Sigmoid colon (tissue), 7 donors: ENCODE measurements at places on chromosomes 11 and 22. TPM values are rescaled to one million over a fixed set of nuclear protein-coding genes. Genes with fewer than 3 reads are reported as not detected.

Gene ALDH3B1
- total RNA-seq = 10.9 TPM

DNA sequence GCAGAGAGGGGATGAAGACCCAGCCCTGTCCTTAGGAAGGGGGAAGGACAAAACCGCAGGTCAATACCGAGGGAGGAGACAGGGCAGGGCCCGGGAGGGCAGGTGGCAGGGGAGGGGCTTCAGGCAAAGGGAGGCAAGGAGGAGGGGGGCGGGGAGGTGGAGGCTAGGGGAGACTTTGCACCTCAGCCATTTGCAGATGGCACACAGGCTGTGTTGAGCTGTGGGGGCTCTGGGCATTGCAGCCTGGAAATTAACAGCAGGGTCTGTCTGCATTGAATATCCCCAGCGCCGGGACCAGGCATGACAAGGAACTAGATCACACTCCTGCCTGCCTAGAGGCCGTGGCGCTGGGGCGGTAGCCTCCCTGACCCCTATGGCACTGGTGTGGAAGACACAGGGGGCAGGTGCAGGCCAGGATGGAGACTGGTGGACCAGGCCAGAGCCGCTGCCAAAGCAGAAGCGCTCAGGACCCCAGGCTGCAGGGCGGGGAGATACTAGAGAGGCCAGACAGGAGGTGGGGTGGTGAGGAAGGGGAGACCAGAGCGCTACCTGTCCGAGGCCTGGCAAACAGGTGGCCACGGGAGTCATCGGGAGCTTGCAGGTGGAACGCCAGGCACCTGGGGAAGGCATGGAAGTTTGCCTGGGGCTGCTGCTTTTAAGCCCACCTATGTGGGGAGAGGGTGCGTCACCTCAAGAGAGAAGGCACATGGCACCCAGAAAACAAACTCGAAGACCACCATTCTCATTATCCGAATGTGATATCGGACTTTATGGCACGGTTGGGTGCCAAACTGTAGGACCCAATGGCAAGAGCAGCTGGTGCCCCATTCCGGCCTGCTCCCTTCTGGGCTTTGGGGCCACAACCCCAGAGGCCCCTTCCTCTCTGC lies 11.5 kb downstream of the CBX6 start:
- peak; percentile 68 for DNase-seq

DNA sequence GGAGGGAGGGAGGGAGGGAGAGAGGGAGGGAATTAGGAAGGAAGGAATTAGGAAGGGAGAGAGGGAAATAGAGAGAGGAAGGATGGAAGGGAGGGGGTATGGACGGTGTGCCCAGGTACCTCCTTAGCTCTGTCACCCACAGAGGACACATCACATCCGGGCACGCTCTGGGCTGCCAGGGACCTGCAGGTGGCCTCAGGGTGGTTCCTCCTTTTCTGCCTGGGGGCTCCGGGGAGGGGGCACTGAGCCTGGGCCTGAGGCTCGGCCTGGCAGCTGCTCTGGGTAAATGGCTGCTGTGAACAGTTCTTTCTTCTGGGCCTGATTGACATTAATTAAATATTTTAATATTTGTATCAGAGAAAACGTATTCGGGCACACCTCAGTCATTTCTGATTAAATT lies 733.5 kb downstream of the BRD1 start:
- no peak for DNase-seq

DNA sequence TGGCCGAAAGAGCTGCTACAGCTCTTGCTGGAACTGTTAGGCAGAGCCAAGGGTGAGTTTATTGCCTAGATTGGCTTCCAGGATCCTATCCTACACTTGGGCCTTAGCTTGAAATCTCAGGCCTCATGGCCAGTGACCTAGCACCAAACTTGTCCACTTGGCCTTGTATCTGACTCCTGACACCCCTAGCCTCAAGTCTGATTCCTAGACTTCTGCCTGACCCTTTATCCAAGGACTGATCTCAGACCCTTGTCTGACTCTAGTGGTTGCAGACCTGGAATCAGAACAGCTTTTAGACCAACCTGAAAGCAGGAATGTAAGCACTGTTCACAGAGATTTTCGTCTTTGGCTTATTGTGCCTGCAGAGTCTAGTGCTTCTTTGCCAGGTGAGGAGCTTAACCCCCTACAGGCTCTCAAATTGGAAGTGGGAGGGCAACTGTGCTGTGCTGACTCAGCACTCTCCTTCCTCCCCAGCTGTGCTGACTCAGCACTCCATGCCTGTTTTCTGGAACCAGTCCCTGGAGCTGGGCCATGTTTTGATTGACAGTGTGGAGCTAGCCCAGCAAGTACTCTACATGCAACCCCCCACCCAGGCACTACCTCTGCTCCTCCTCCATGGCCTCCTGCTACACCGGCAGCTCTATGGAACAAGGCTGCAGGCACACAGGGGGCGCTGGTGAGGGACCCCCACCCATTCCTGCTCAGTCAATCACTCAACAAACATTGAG lies 35.1 kb downstream of the RRP8 start:
- DNase-seq = peak; percentile 65

DNA sequence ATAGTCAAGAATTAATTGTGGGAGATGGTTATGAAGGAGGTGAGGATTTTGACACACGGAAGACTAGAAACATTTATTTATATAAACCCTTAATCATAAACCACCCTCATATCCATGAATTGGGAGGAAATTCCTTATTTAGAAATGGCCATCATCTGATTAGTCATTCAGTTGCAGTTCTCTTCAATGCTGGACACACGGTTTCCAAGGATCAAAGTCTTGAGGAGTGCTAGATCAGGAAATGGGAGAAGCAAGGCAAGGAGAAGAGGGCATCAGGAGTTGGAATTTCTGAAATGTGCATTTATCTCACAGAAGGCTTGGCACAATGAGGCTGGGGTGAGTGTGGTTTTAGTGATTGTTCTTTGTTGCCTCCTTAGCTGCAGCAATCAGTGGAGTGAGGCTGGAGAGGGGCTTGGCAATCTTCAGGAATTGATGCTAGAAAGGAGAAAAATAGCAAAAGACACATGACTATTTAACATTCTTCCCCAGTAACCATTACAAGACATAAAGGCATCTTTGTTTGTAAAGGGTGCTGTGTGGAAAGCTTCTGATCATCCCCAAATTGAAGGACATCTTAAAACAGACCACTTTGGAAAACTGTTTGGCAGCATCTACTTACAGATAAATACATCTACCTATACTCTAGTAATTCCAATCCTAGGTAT lies 21.6 kb upstream of the GDPD4 start:
- no peak for DNase-seq

DNA sequence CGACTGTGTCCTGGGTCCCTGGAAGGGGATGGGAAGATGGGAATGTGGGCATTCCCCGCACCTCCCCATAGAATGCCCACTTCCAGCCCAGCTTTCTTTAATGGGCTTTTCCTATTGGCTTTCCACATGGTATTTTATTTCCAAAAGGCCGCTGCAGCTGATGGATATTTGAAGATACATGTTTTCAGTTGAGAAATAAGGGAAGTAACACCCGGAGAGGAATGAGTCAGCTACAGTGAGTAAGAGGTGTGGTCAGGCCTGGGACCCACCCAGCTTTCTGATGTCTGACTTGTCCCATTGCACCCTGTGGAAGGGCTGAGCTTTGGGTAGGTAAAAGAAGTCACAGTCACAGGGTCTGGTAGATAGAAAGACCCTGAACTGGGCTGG lies 476.9 kb downstream of the MIAT start:
- DNase-seq = peak; percentile 85
